ENCODE measurements at places on chromosomes 16 and 17.

- DNase-seq: no peak
These were observed 166.7 kb downstream of the XYLT1 start for GRCh38 chr16:17304106-17304490.

DNA sequence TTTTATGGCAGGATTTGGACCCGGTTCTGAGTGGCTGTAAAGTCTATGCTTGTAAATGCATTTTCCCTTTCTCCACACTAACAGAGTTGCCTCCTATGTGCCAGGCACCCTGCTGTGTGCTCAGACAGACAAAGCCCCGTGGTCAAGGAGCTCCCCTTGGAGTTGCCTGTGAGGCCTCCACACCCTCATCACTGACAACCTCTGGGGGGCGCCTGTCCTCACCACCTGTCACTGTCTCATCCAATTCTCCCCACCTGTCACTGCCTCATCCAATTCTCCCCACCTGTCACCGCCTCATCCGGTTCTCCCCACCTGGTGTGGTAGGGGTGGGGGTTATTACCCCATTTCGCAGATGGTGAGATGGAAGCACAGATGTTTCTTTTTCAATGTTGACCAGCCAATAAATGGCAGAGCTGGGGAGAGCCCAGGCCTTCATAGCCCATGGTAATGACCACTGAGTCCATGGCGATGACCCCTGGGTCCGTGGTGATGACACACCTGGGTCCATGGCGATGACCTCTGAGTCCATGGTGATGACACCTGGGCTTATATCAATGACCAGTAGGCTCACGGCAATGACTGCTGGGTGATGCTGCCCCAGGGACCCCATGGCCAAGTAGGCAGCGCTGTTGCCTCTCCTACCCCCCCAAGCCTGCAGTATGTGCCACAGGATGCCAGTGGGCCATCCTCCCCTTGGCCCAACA is 150.1 kb downstream of the IRF8 start:
- DNase-seq: no peak

- no peak for DNase-seq
These were observed 165.8 kb downstream of the CHD9 start for GRCh38 chr16:53220585-53220984.

DNA sequence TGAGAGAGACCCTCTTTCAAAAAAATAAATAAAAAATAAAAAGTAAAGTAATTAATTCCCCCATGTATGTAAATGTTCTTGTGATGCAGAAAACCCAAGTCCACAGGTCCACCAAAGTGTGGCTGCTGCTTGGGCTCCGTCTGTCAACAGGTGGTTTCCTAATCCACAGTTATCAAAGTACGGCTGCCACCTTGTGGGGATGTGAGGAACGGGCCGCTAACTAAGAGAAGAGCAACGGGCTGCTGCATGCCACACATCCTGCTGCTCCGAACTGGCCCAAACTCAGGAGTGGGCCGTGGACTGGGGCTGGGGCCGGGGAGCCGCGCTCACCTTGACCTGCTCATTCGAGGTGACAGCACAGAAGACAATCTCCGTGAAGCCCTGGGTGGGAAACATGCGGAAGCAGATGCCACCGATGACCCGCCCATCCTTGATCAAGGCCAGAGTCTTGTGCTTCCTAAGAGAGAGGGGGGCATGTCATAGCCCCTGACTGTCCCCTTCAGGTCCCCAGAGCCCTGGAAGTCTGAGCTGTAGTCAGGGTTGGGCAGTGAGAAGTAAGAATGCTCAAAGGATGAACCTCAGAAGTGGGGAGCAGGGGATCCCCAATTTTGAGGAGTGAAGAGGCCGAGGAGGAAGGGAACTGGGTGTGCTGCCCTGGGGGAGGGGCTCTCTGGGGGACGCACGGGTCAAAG is 4.3 kb downstream of the KAT2A start:
- no peak for DNase-seq

- no peak for DNase-seq
These were observed 11.4 kb upstream of the MRPS23 start for GRCh38 chr17:57861000-57861789.

GRCh38 chr17:11921296-11921695 is 76.0 kb downstream of the ZNF18 start:
- DNase-seq: no peak

DNA sequence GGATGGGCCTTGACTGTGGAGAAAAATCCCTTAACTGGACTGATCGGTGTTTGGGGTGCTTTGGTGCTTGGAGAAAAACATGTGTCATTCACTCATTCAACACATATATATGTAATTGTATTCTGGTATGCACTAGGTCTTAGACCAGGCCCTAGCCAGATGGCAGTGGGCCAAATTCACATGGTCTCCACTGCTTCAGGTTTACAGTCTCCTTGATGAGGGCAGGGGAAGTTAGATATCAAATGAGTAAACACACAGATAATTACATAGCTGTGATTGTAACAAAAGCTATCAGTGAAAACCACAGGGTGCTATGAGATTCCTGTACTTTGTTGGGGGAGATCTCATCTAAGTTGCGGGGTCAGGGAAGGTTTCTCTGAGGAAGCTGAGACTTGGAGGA is 78.8 kb downstream of the WWP2 start:
- no peak for DNase-seq

DNA sequence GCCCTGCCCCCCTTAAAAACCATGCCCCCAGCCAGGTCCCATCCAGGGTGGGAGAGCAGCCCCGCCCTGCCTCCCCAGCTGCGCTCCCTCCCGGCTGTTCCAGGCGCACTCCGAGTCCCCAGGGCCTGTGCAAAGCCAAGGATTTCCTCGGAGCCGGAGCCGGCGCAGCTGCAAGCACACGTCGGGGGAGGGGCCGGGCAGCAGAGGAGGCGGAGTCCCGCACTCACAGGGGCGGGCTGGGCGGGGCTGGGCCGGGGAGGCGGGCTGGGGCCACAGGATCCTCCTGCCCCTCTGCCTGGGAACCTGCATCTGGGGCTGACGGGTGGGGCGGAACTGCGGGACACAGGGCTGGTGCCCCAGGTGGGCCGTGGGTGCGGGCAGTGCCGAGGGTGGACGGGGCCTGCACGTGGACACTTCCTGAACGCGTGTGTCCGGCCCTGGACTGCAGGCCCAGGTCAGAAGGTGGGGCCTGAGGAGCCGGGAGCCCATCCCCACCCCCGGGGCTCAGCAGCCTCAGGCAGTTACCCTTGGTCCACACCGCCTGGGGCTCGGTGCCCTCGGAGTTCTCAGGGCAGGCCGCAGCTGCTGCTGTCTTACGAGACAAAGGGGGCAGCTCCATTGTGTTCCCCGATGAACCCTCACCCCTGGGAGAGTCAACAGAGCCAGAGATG is 24.0 kb upstream of the SSTR5 start:
- no peak for DNase-seq

Measured in AG04449 (cell line).